ENCODE measurements at places on chromosomes 1 and 21.

DNA sequence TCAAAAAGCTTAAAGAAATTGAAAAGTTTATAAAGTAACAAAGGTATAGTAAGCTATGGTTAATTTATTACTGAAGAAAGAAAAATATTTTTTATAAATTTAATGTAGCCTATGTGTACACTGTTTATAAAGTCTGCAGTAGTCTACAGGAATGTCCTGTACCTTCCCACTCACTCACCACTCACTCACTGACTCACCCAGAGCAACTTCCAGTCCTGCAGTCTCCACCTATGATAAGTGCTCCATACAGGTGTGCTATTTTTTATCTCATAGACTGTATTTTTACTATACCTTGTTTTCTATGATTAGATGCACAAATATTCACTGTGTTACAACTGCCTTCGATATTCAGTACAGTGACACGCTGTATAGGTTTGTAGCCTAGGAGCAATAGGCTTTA, 106.6 kb downstream of the NR5A2 start:
- DNase-seq: no peak

DNA sequence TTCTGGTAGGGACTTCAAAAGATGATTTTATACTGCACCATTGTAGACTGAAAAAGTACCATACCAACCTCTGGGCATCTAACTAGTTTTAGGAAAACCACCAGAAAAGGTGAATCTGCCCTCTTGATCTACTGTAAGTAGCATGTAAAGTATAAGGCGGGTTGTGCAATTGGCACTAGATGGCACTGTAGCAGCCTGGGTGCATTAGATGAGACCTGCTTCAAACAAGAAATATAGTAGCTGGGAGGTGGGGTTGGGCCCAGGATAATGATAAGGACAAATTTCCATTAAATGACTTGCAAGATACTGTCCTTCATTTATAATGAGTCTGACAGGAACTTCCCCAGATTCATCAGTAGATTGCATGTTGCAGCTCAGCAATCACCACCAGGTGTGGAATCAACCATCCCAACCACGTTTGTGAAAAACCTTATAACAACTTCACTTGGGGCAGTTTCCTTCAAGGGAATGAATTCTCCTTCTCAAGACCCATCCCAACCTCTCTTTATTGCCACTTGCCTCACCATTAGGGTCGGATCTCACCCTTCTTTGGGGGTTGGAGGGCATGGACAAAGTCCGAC, 37.3 kb upstream of the IL10 start:
- no peak for DNase-seq

DNA sequence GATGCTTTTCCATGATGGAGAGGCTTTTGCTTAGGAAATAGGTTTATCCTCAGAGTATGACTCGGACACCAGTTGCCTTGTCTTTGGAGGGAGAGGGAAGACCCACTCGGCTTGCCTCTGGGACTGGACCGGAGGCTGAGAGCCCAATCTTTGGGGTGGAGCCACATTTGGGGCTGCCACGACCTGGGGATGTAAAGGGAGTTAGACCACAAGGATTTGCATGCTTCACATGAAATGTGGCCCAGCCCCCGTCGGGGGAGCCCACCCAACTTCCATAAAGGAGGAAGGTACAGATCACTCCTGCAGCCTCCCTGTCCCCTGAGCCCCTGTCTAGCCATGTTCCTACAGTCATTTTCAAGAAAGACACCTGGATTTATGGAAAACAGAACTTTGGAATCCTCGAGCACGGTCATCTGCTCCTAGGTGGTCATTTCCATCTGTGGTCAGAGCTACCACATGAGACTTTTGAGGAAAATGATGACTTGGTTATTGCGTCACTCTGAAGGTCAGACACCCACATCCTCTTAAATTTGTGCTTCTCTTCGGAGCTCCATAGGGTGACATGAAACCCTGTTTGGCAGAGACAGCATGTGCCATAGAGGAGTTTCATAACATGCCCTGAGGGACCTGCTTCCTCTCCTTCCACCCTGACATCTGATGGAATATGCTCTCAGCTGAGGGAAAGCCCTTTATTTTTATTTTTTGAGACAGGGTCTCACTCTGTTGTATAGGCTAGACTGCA, 99.4 kb upstream of the SLC45A1 start:
- DNase-seq: no peak

DNA sequence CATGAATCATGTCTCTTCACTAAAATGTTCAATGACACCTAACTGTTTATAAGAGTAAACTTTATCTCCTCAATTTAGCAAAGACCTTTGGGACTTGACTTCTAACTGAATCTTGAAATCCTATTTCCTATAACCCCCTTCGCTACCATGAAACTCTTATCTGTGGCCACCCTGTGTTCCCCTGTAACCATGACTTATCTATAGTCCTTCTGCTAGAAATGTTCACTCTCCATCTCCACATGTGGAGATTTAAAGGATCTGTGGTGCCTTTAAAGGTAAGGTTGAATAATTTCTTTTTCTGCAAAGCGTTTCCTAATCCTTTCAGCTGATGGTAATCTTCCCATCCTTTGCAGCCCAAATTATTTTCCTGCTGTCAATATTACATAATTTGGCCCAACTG, 436.3 kb upstream of the RUNX1 start:
- no peak for DNase-seq

GRCh38 chr1:214280386-214281020, 456 bp upstream of the SMYD2 start:
- DNase-seq: no peak

DNA sequence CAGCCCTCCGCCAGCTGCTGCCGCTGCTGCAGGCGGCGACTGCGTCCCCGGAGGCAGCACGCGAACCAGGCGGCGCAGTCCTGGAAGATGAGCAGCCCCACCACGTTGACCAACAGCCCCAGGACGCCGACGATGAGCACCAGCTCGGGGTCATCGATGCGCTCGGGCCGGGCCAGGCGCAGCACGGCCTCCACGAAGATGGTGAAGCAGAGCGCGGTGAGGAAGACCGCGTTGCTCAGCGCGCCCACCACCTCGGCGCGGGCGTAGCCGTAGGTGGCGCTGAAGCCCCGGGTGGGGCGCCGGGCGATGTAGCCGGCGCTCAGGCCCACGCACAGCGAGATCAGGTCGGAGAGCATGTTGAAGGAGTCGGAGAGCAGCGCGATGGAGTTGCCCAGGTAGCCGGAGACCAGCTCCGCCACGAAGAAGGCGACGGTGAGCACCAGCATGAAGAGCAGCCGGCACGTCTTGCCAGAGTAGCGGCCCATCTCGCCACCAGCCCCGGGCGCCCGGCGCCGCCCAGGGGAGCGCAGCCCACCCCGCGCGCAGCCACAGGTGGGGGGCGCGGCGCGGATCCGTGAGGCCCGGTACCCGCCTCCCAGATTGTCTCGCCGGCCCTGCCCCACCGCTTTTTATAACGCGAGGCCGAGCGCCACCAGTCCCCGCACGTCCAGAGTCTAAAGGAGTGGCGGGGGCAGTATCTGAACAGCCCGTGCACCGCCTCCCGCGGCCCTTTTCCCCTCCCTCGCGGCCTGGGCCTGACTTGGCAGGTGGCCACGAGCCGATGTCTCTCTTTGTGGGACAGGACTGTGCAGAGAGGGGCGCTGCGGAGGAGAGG, at the start of gene SLC30A10:
SLC30A10 (minus strand) TSS at position 602 of the 835 bp plus-strand sequence; CDS start at position 485, 117 bp downstream.
- no peak for DNase-seq

DNA sequence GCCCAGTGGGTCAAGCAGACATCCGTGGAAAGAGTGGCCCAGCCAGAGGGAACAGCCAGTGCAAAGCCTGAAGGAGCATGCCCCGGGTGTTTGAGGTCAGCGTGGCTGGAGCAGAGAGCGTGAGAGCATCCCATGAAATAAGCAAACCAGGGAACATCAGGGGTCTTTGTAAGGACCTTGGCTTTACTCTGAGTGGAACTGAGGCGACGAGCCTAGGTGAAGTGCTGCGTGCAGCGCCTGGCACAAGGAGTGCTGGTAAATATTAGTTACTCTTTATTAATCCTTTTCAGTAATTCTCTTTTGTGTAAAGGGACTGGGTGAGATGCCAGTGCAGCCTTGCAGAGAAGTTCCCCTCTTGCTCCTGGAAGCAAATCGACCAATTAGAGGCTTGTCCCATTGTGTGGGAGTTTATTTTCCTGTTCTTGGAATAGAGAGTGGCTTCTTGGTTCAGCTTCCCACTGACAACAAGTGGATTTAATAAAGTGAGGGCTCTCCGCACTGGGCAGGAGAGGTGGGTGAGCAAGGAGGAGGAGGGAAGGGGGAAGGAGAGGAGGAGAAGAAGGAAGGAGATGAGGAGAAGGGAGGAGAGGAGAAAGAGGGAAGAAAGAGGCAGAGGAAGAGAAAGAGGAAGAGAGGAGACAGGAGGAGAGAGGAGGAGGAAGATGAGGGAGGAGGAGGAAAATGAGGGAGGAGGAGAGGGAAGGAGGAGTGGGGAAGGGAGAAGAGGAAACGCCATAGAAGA, 37.6 kb upstream of the DISP3 start:
- no peak for DNase-seq

DNA sequence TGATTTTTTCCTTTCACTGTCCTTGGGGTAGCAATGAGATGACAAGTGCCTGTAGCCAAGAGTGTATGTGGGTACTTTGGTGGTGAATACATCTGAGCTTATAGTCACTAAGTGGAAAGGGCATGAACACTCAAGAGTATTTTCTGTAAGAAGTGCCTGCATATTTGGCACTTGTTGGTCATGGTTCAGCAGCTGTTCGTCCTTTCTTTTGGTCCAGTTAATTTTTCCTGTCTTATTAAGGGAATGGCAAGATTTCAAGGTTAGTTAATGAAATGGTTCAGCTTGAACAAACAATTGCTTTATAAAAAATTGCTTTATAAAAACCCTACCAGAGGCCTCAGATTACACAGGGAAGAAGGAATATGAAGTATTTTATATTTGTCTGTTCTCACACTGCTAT, 48.6 kb upstream of the GPR52 start:
- DNase-seq: no peak

All from activated CD8-positive, alpha-beta memory T cell treated with anti-CD3 and anti-CD28 coated beads for 1 hour (primary cell).